ENCODE measurements at places on chromosomes 1 and 21.
A peak's percentile ranks its signal among the peaks of the same experiment; 100 is the strongest.

- DNase-seq = no peak
Measured at GRCh38 chr1:155200920-155201319, 6.8 kb downstream of the THBS3 start.

DNA sequence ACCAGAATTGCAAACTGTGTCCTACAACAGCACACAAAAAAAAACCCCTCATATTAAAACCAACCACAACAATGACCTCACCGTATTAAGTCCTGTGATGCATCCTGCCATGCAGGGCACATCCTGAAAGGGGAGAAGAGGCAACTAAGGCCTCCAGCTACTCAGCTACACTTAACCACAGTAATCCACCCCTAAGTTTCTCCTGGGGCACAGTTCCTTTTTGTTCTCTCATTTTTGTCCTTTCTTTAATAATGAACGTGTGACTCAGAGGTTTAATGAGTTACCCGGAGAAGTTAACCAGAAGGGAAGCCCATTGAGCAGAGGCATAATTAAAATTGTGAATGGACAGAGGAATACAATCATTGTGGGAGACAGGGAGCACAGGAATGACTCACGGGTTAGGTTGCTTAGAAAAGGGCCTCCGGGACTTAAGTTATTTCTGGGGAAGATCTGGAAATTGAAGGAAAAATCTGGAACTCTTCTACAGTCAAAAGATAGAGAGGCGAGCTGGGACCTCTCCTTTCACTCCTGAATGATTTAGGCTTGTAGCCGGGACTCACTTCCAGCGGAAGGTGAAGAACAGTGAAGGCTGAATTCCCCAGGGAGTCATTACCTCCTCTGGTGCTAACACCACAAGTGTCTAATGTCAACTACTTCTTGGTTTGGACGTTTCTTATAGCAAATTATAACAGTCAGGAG is 36.9 kb upstream of the HIVEP3 start:
- peak; percentile 83 for DNase-seq

- no peak for DNase-seq
Measured at GRCh38 chr1:229334716-229335115, 8.1 kb downstream of the CCSAP start.

DNA sequence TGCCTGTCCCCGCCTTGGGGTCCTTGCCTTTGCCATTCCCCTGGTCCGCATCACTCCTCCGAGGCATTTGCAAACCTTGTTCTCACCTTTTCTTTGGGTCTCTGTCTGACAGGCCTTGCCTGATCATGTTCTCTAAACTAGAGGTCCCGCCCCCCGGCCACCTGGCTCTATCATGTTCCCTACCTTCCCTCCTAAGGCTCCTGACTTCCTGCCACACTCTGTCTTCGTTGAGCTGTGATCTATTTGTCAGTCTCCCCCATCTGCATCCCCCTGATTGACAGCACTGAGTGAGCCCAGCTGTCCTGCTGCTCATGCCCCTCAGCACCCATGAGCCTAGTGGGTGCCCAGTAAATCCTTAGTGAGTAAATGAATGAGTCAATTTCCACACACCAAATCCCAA is 22.8 kb downstream of the ERG start:
- DNase-seq = no peak

- DNase-seq = peak; percentile 99
Measured at GRCh38 chr21:45363921-45364467, 41.0 kb upstream of the COL18A1 start.

DNA sequence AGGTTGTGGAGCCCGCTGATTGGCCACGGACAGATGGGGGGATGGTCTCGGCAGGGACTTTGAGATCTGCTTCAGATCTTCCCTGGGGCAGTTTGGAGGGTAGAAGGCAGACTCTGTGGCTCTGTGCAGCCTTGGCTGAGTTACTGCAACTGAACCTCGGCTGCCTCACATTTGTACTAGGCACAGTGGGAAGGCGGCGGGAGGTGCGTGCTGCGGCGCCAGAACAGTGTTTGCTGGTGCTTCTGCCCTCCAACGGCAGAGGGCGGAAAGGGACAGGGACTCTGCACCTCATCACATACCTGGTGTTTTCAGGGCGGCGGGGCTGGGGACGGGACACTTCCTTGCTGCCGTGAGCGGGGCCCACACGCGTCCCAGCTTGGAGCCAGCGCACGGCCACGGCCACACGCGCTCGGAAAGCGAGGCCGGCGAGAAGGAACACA is 26.2 kb downstream of the SLC66A1 start:
- DNase-seq = no peak

DNA sequence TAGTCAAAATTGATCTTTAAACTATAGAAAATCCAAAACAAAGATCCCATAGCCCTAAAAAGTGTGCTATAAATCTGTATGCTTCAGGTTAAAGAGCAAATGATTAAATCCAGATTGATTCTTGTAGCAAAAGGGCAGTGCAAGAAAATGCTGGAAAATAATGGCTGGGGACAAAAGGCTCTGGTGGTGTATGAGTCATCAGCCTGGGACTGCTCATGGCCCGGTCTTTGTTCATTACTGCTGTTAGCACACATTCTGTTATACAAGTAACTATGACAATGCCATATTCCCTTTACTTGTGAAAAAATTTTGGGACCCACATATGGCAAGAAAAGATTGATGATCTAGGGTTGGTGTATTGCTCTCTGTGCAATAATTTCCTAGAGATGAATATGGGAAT is 89.1 kb downstream of the RWDD3 start:
- DNase-seq = peak; percentile 22

DNA sequence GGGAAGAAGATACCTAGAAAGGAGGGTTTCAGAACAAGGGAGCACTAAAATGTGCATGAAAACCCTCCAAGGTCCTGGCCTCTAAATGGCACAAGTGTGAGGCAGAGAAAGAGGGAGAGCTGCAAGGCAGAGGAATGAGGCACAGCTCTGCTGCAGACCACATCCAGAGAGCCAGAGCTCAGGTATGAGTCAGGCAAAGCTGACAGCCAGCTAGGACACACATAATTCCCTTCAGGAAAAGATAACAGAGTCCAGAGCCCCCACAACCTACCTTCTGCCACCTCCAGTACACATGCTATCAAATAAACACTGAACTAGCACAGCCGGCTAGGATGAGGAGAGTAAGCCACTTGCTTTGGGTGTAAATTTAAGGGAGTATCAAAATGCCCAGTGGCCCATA is 62.2 kb downstream of the HSF2BP start:
- DNase-seq = peak; percentile 32

DNA sequence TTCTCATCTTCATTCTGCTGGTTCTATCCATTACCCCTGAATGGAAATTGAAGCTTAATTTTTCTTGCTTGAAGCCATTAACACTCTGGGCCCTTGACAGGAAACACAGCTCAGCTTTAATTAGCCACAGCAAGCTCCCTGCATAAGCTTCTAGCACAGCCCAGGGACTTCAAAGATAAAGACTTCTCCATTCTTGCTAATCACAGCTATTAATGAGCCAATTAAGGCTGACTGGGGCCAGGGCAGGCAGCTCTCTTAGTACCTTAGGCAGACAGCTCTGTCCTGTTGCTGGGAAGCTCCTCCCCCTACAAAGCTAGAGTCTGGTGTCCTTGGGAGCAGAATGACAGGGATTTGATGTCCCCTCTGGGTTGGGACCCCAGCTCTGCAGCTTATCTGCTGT is 27.9 kb upstream of the TRABD2B start:
- no peak for DNase-seq

DNA sequence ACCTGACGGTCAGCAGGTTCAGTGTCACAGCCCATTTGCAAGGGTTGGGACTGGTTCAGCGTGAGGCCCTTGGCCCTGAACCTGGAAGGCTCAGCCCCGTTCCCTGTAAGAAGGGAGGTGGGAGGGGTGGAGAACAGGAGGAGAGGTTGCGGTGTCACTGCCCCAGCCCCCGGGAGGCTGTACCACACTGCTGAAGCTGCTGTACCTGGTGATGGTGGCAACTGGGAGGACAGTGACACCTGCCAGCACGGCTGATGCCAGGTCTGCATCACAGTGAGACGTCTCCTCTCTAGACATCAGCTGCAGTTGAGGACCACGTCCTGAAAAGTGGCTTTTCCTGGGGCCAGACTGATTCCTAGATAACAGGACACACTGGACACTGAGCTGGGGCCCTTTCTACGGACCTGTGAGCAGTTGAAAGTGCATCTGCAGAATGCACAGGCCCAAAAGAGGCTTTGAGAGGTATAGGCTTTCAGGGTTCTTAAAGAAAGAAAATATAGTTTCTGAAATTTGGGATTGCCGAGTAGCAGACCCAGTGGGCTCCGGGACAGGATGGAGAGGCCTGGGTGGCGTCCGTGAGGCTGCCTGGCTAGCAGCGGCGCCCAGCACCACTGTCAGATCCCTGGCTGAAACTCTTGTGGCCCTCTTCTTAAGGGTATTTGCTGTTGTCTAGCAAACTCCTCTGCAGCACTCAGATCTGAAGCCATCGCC is 47.7 kb downstream of the COQ8A start:
- DNase-seq = no peak

- no peak for DNase-seq
Measured at GRCh38 chr1:209324901-209325871, 258.3 kb upstream of the CAMK1G start.

- DNase-seq = peak; percentile 32
Measured at GRCh38 chr1:116769561-116769977, 15.3 kb downstream of the CD2 start.

GRCh38 chr1:89939693-89940438 is 55.0 kb upstream of the ZNF326 start:
- no peak for DNase-seq

- DNase-seq = peak; percentile 30
Measured at GRCh38 chr1:247228133-247228532, 27.7 kb upstream of the VN1R5 start.

DNA sequence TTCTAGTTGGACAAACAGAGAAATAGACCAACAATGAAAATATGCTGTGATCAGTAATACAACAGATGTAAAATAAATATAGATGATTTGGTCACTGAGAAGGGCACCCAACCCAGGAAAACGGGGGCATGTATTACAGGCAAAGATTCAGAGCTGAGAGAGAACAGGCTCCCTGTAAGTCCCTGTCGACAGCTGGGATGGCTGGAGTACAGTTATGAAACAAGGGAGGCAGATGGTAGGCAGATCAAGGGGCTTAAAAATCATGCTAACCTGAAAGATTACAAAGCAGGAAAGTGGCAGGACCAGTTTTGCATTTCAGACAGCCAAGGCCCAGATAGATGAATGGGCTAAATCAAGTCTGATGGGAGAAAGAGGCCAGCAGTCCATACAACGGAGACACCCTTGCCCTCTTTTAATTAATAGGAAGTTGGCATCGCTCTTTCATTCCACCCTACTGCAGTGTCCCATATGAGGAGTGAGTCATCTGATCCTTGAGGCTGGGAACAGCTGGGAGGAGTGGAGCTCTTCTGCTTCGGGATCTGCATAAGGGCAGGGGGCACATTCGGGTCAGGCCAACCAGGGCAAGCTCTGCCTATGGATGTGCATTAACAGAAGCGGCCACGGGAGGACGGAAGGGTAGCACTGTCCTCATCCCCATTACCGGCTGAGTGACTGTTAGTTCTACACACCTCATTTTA is 171.1 kb downstream of the DAB1 start:
- no peak for DNase-seq

- no peak for DNase-seq
Measured at GRCh38 chr21:15749861-15750159, 20.0 kb downstream of the USP25 start.

DNA sequence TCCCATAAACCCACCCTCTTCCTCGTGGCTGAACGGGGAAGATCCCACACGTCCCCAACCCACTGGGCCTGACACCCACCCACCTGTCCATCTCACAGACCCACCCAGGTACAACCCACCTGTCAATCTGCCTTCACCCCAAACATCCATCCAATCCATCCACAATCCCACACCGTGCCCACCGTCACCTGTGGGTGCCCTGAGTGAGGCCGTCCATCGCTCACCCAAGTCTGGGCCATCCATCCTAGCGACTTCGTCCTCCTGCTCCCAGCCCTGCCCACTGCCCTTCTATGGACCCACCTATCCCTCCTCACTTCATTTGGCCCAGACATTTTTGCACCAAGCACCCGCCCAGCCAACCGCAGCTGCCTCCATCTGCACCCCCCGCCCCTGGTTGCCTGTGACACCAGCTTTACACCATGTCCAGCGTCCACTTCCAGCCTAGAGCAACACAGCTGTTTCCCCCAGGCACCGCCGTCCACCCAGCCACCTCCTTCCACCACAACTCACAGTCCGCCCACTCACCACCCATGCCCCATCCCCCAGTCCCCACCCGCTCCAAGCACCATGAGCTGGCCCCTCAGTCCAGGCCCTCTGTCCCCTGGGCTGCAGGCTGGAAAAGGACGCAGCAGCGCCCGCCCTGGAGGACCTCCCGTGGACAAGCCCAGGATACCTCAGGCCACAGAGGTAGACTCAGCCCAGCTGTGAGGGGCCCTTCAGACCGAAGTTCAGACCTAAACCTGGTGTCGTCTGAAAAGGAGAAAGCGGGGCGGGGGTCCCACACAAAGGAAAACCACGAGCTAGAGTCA is 7.7 kb downstream of the TTLL10 start:
- no peak for DNase-seq

- DNase-seq = no peak
Measured at GRCh38 chr1:87853576-87854351, 525.1 kb downstream of the LMO4 start.

- no peak for DNase-seq
Measured at GRCh38 chr1:18109058-18109755, 1.6 kb downstream of the IGSF21 start.

DNA sequence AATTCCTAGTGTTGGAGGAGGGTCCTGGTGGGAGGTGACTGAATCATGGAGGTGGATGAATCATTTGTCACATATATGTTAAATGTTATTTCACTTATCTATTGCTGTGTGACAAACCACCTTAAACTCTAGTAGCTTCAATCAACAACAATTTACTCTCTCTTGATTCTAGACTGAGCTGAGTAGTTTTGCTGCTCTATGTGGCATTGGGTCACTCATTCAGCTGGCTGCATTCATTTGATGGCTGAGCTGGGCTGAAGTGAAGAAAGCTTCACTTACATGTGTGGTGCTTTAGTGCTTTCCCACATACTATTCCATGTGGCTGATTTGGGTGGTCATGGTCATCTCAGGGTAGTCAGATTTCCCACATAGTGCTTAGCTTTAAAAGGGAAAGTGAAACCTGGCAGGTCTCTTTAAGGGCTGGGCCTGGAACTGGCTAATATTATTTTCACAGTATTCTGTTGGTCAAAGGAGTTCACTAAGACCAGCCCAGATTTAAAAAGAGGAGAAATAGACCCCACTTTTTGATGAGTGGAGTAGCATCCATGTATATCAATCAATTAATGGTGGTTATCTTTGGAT is 10.5 kb downstream of the DNAH14 start:
- DNase-seq = no peak

GRCh38 chr1:36536727-36537126 is 54.0 kb upstream of the CSF3R start:
- no peak for DNase-seq

DNA sequence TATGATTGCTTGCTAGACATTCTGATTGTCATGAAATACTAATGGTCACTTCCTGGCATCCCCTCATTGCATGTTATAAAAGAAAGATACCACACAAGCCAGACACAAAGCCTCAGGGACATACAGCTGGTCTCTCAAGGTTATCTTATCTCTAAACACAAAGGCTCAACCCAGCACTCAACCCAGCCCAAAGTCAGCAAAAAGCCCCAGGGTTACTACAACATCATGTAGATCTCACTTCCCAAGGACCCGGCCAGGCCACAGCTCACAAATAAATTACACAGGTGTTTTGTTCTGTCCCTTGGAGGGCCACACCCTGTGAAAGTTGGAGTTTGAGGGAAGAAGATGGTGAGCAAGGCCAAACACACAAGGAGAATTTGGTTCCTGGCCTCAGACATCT is 109.7 kb upstream of the BARHL2 start:
- DNase-seq = no peak

GRCh38 chr1:182191381-182192115 is 130.0 kb upstream of the ZNF648 start:
- no peak for DNase-seq

- peak; percentile 40 for DNase-seq
Measured at GRCh38 chr1:28509705-28510272, 3.9 kb downstream of the RCC1 start.

Data from dermis blood vessel endothelial cell (primary cell).